Activated CD8-positive, alpha-beta T cell treated with anti-CD3 and anti-CD28 coated beads for 36 hours (primary cell): ENCODE measurements at places on chromosomes 16 and 17.

DNA sequence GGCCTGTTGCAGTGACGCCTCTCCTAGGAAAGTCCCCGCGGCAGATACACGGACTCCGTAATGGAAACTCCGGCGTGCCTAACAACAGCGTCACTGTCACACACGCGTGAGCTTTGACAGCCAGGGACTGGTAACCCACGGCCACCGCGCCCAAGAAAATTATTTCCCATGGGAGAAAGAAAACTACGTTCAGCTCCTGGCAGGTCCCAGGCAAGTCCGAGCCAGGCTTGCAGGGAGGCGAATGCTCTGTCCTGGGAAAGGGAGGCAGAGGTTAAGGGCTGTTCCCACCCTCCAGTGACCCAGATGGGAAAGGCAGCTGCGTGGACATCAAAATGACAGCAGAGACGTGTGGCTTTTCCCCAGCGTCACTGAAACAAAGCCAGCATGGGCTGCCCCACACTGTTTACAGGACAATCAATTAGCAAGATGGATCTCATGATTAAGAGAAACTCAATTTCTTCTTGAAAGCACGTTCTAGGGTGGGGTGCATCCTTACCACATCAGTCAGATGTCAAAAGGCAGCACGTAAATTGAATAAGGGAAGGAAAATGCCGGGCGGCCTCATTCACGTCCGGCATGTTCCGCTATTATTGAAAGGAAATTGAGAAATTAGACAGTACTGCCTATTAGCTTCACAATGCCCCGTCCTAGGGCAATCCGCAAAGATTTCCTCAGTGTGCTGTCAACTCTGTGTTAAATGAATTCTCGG lies 82.5 kb downstream of the NXN start:
- no peaks in the 10 kb centered on the region for H3K4me1 ChIP-seq
- H3K27me3 ChIP-seq: peaks cover 30% of the 10 kb centered on the region
- no peak for DNase-seq
- H3K27ac ChIP-seq: no peak overlapping the region
- H3K4me3 ChIP-seq: no peak overlapping the region

DNA sequence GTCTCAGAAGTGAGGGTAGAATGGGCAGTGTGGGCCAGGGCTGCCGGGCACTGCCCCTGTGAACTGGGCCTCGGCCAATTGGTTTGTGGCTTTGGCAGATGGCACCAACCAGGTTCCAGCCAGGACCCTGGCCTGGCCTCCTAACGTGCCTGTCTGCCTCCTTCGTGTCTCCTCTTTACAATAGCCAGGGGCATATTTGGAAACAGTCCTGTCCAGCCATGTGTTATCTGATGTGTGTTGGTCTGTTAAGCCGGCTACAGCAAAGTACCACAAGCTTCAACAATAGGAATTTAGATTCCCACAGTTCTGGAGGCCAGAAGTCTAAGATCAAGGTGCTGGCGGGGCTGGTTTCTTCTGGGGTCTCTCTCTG lies 14.6 kb downstream of the CRISPLD2 start:
- H3K27me3 ChIP-seq: peaks cover 6% of the 10 kb centered on the region
- DNase-seq: no peak
- H3K36me3 ChIP-seq: no peaks in the 10 kb centered on the region
- no peak overlapping the region for H3K4me3 ChIP-seq
- H3K4me1 ChIP-seq: no peaks in the 10 kb centered on the region
- H3K27ac ChIP-seq: no peak overlapping the region

GRCh38 chr17:82649501-82650261 lies 1.4 kb upstream of the WDR45B start:
- peaks cover 17% of the 10 kb centered on the region for H3K4me1 ChIP-seq
- no peaks in the 10 kb centered on the region for H3K27me3 ChIP-seq
- peak overlapping the region; percentile 46 for H3K27ac ChIP-seq
- H3K36me3 ChIP-seq: peaks cover 19% of the 10 kb centered on the region
- H3K4me3 ChIP-seq: peak overlapping the region; percentile 40

DNA sequence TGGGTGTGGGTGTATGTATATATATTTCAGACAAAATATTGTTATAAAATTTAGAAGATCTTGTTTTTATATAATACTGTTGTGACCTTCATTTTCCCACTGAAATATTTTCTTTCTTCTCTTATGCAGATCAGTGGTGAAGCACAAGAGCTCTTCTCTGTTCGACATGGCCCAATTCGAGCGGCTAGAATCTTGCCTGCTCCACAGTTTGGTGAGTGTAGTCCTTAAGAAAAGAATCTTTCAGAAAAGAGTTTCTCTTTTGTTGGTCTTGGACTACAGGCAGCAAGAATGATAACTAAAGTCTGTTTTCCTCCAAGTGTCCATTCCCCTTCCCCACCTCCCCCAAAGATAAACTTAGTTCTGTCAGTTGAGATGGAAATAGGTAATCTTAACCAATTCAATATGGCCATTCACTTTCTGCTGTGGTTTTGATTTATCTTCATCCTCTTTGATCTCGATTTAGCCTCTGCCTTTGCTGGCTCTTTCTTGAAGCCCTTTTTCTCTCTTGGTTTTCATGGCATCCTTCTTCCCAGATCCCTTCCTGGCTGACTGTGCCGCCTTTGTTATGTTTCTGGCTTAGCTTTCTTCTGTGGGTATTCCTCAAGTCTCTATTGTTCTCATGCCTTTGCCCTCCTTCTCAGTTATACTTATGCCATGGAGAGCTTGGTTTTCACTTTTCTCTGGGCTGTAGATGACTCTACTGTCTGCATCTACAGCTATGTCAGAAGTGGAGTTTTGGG lies 69.6 kb downstream of the BCAS3 start:
- no peak for DNase-seq
- no peak overlapping the region for H3K4me3 ChIP-seq
- H3K4me1 ChIP-seq: no peaks in the 10 kb centered on the region
- no peaks in the 10 kb centered on the region for H3K27me3 ChIP-seq

- DNase-seq: no peak
- H3K36me3 ChIP-seq: no peaks in the 10 kb centered on the region
- H3K27me3 ChIP-seq: no peaks in the 10 kb centered on the region
- H3K4me1 ChIP-seq: no peaks in the 10 kb centered on the region
- H3K4me3 ChIP-seq: no peak overlapping the region
Measured at GRCh38 chr16:63714876-63715275, 1407.0 kb downstream of the CDH11 start.

- H3K4me3 ChIP-seq: no peak overlapping the region
- H3K27me3 ChIP-seq: peaks cover 6% of the 10 kb centered on the region
- H3K27ac ChIP-seq: no peak overlapping the region
- DNase-seq: no peak
- no peaks in the 10 kb centered on the region for H3K36me3 ChIP-seq
Measured at GRCh38 chr16:68636064-68636560, 9.0 kb upstream of the CDH3 start.
